A172 (cell line): ENCODE measurements at places on chromosomes 7 and 10.

GRCh38 chr10:119477444-119477843 is 65.1 kb downstream of the RGS10 start:
- no peak for DNase-seq

DNA sequence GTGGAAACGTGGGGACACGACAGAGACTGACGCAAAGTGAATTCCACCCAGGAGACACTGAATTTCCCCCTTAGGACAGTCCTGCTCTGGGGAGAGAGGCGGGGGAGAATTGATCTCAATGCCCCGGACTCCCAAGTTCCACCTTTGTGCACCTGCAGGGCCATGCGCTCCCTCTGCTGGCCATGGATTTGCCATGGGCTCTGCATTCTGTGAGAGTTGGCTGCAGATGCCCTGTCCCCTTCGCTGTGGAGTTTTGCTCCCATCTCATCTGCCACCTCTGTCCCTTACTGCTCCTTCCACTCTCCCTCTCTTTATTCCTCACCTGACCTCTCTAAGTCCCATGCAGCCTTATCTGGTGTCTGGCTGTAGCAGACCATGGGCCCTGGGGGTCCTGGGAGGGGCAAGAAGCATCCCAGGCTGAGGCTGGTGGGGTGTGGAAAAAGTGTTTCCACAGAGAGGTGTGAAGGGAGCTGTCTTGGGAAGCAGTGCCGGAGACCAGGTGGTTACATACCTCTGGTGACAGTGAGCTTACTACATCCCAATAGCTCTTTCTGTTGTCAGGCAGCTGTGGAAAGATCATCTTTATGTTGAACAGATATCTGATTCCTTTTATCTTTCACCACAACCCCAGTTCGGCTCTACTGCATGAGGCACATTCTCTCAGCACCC is 14.3 kb downstream of the GHRHR start:
- peak; percentile 55 for DNase-seq

- DNase-seq, result peak; percentile 21
These were observed 1.4 kb downstream of the GIMAP5 start for GRCh38 chr7:150738591-150739001.

GRCh38 chr10:131071721-131072120 is 239.8 kb downstream of the TCERG1L start:
- DNase-seq, result no peak

DNA sequence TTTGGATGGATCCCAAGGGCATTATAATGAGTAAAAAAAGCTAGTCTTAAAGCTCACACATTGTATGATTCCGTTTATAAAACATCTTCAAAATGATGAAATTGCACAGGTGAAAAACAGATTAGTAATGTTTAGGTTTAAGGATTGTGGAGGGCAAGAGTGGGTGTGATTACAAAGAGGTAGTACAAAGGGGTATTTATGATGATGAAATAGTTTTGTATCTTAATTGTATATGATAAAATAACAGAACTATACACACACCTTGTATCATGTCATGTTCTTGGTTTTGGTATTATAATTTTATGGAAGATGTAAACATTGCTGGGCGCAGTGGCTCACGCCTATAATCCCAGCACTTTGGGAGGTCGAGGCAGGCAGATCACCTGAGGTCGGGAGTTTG is 2.8 kb upstream of the SSC4D start:
- no peak for DNase-seq

GRCh38 chr7:129797214-129797789 is 155.5 kb downstream of the UBE2H start:
- DNase-seq, result no peak

DNA sequence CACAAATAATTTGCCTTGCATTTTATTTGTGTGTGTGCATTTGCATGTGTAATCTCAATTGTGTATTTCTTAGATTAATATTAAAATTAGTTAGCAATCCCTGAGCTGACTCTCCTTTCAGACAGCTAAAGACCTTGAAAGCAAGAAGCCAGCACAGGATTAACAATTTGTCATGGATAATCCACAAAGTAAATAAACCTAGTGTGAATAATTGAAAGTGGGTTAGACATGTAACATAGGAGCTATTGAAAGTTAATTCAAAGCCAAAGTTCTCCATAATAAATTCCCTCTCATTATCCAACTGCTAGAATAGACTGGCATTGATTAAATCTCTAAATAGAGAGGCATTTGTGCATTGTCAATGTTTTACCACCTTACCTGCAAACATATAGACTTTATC is 326.1 kb downstream of the PLXDC2 start:
- no peak for DNase-seq

- DNase-seq, result no peak
These were observed 61.6 kb upstream of the PHF14 start for GRCh38 chr7:10912077-10912476.

DNA sequence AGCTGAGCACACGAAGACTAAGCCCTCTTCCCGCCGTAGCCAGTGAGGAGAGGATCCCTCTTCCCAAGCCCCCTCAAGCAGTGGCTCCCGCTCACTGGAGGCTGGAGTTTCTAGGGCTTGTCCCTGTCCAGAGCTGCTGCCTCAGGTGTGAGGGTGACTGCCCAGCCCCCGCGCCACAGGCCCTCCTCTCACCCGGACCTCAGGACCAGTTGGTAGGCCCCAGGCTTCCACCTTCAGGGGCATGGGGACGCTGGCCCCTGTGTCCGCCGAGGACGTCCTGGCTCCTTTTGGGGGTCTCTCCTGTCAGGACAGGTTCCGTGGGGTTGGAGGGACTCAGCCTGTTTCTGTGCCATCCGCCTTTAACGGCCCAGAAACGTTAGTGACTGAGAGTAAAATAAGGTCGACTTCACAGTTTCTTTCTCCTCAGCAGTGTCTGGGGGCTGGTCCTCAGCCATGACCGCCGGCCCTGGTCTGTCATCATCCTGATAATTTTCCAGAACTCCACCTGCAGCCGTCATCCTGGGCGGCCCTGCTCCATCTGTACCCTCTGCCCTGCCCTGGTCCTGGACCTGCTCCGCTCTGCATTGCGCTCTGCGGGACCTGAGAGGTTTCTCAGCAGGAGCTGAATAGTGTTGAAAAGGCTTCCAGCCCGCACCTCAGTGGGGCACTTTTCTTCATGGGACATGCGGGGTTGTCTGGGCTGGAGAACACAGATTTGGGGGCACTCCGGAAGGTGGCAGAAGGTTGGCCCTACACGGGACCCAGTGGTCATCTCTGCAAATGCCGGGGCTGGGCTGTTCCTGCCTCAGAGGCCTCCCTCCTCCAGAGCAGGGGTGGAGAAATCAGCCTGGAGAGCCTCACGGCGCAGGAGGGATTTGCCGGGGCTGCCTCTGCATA is 36.0 kb upstream of the FAM20C start:
- DNase-seq, result no peak
